B cell (primary cell): ENCODE measurements at places on chromosomes 3 and 15. TPM values are rescaled to one million over a fixed set of nuclear protein-coding genes. Genes with fewer than 3 reads are reported as not detected.
A peak's percentile ranks its signal among the peaks of the same experiment; 100 is the strongest.

GRCh38 chr3:71542521-71543370 is 40.8 kb downstream of the FOXP1 start:
- DNase-seq, result peak; percentile 50

GRCh38 chr15:88990185-88990679 is 77.1 kb upstream of the MFGE8 start:
- no peak for DNase-seq

- DNase-seq, result no peak
Measured at GRCh38 chr15:50339717-50340116, 15.3 kb downstream of the GABPB1 start.

DNA sequence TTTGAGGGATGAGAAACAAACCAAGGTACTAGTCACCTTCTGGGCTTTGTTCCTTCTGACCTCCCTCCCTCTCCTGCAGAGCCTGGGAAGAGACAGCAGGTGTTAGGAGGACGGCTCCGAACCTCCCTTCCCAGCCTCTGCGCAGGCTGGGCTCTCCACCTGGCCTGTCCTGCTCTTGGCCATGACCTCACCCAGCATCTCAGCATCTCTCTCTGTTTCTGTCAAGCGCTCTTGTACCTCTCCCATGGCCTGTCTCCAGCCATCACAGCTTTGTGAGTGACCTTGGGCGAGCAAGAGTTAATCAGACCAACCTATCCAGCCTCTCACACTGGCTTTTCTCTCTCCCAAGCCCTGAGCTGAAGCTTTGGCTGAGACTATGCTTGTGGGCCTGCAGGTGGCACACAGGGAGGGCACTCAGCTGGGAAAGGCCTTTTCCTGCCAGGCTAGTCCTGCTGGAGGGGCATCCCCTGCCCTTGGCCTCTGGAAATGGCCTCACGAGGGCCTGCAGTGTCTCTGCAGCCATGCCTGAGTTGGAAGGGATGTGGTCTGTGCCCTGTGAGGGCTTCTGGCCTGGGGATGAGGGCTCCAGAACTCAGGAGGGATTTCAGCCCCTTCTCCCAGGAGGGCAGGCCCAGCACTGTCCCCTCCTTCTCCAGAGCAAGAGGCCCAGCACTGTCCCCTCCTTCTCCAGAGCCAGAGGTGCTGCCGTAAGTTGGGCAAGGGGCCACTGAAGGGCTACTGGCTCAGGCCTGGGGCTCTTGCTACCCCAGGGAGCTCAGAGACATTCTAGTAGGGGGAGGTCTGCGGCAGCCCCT is 2.1 kb downstream of the CHST13 start:
- no peak for DNase-seq

MCTP2 gene
- 64.8 and 68.5 TPM in 2 replicates for total RNA-seq

DNA sequence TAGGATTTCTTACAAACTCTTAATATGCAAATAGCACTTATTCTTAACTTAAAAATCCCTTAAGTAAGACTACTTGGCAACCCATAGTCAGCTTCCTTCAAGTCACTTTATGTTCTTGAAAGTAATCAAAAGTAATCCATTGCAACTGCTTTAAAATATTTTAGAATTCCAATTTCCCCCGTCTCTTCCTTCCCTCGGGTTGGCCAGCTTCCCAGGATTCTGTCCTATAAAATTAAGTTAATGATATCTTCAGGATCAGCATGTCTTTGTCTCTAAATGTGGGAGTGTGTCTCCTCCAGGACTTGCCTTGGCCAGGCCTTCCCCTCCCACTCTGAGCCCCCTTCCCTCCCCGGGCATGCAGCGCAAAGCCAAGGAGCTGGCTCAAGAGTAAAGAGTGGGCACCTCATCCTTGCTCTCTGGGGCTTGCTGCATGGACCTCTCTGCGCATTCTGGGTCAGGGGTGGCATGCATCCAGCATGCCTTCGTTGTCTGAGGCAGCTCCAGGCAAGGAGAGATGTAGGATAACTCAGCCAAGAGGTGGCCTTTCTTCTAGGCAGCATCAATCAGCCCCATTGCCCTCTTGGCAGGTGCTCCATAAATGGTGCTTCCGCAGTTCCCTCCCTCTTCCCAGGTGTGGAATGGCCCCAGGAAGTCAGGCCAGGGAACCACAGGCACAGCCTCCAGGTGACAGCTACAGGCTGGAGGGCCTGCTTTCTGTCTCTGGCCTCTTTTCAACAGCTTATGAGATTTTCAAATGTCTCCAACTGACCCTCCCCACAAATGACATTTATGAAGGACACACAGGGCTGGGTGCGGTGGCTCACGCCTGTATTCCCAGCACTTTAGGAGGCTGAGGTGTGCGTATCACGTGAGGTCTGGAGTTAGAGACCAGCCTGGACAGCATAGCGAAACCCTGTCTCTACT is 108.7 kb upstream of the ALDH1A3 start:
- DNase-seq, result no peak

SRGAP3 gene
- total RNA-seq, result 1.5 and 3.4 TPM in 2 replicates

DNA sequence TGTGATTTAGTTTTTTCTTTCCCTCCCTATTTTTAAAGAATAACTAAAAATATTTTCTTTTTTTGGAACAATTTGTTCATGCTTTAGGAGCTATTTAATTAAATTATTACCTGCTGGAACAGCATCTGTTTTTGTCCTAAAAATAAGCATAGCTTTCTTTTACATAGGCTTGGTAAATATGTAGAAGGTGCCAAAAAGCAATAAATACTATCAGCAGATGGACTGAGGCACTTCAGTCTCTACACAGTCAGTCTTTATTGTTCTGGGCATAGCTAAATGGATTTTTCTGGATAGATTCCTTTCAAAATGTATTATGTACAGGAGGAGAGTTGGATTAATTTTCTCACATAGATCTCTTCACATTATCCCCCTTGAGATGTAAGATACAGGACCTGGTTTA is 223.5 kb downstream of the NAALADL2 start:
- no peak for DNase-seq

DNA sequence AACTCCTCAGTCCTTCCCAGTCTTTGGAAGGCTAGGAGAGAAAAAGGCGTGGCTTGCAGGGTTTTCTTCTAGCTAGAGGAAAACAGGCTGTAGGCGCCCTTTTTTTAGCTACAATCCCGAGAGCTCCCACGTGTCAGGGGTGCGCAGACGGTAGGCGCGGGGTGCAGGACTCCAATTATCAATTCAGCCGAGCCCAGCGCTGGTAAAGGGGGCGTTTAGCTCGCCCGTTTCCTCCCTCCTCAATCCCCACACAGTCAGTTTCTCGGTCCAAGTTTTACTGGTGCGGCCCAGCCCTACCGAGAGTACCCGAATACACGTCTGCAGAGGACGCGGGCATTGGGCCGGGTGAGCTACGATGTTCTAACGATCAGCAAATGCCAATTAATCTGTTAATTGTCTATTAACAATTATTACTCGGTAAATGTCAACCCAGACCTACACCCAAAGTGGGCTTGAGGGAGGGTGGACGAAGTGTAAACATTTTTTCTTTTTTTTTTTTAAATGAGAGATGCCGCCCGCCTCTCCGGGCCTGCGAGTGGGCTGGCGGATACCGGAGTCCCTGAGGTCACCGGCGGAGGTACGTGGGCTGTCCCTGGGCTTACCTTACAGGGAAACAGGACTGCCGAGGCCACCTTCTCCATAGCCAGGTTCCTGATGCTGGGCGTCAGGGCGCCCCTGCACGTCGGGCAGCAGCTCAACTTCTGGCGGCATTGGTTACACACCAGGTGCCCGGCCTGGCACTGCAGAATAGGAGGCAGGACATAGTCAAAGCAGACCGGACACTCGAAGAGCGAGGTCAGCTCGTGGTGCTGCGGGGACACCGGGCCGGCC is 923 bp downstream of the SIAH2 start:
- DNase-seq, result no peak

- DNase-seq, result no peak
Measured at GRCh38 chr15:84797801-84798200, 19.4 kb upstream of the ALPK3 start.

GRCh38 chr15:95432878-95433405 is 897.6 kb upstream of the NR2F2 start:
- no peak for DNase-seq

GRCh38 chr3:29128001-29128400 is 152.9 kb upstream of the RBMS3 start:
- no peak for DNase-seq

DNA sequence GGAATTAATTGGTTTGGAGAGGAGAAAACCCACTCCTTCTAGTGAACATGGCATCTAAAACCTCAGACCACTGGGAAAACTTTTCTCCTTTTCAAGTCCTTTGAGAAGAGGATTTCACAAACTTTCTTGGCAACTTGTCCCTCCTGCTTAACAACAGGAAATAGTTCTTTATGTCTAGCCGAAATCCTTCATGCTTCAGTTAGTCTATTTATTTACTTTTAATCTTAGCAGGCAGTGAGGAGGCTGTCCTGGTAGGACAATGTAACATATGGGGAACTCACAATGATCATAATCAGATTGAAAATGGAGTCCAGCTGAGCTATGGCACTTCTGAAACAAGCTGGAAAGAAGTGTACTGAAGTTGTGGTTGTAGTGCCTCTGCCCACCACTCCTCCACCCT is 50.6 kb downstream of the KY start:
- DNase-seq, result no peak

GRCh38 chr15:51726302-51727073 is 11.0 kb downstream of the LYSMD2 start:
- peak; percentile 6 for DNase-seq

MKRN3 gene
- total RNA-seq, result 0.66 and 0.76 TPM in 2 replicates
